ENCODE measurements at places on chromosomes 1 and 21.
A peak's percentile ranks its signal among the peaks of the same experiment; 100 is the strongest.

- DNase-seq, result no peak
Observed at GRCh38 chr1:179128520-179128919, 46.6 kb downstream of the TOR3A start.

- no peak for DNase-seq
Observed at GRCh38 chr1:182484531-182485257, 34.7 kb downstream of the RGSL1 start.

DNA sequence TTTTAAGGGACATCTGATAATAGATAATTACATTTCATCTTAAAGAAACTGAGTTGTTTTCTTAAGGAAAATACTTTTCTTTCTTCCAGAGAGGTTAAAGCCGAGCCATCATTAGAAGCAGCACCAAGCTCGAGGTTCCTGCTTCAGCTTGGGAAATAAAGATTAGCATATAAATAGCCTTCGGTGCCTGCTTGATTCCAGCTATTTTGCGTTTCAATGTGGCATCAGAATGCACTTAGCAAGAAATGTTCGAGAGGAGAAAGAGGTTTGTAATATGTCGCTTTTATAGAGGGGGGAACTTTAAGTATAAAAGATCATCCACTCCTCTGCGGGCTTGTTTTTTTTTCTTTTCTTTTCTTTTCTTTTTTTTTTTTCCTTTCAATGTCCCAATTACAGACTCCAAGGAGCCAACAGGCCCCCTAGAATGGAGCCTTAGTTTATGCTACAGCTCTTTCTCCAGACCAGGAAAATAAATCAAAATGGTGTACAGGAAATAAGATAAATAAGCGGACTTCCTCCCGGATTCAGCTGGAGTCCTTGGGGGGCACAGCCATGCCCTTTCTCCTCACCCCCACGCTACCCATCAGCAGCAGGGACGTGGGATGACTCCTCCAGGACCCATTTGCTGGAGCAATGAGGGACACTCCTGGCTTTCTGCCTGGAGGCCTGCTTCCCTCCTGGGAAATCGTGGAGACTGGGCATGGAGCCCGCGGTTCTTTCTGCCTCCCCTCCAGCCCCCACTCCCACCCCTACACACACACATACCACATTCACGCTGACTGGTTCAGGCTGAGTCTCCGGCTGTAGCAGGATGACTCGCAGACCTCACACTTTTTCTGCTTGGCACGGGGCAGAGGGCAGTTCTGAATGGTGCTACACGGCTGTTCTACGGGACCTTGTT is 131.6 kb downstream of the RRAGC start:
- no peak for DNase-seq

DNA sequence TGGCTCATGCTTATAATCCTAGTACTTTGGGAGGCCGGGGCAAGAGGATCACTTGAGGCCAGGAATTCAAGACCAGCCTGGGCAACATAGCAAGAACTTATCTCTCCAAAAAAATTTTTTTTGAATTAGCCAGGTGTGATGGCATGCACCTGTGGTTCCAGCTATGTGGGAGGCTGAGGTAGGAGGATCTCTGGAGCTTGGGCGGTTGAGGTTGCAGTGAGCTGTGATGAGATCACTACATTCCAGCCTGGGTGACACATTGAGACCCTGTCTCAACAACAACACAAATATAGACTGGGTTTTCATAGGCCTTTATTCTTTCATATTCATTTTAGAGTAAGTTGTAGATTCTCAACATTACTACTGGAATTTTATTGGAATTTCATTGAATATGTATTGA is 12.8 kb downstream of the MED18 start:
- DNase-seq, result no peak

DNA sequence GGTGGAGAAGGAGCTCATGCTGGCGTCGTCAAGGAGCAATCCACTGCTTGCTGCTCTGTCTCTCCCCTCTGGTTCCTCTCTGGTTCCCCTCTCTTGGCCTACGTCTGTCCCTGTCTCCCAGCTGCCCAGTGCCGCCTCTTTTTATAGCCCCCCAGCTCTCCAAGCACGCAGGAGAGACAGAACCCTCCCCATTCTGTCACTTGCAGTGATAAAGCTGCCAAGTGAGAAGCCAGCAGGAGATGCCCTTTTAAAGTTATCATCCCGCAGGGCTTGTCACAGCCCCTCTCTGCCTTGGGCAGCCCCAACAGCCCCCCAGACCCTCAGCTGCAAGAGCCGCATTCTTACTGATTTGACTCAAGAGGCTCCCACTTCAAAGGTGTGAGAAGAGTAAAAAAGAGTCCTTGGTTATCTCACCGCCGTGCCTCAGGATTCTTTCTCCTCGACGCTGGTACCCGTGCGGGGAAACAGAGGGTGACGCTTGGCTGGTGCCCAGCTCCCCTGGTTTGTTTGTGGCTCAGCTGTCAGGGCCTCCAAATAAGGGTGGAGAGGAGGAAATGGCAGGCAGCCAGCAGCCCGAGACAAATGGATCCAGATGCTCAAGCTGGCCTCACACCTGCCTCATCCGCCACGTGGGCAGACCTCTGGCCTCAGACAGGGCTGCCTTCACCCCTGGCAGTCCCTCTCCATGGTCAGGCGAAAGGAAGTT is at the start of gene NPPA:
TSS of gene NPPA (minus strand) at position 117 of the 706 bp plus-strand sequence. CDS start at position 18, 99 bp downstream.
- no peak for DNase-seq

- no peak for DNase-seq
Observed at GRCh38 chr1:156388174-156389137, 19.4 kb downstream of the RHBG start.

DNA sequence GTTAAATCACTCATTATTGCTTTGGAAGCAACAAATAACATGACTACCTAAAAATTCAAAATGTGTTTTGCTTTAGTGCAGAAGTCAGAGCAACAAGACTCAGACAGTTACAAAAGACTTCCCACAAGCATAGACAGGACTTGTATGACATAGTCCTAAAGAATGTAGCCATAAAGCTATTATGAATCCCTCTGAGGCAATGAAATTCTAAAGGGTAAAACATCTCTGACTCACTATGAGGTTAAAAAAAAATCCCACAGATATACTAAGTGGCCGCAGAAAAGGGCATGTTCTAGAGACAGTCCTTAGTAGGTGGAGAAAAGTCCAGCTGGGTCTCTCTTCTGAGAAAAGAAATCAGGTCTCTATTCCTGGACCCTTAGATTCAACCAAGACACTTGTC is 4.9 kb downstream of the PRKAB2 start:
- no peak for DNase-seq

GRCh38 chr21:45091550-45092322 is 17.4 kb downstream of the ADARB1 start:
- DNase-seq, result no peak

DNA sequence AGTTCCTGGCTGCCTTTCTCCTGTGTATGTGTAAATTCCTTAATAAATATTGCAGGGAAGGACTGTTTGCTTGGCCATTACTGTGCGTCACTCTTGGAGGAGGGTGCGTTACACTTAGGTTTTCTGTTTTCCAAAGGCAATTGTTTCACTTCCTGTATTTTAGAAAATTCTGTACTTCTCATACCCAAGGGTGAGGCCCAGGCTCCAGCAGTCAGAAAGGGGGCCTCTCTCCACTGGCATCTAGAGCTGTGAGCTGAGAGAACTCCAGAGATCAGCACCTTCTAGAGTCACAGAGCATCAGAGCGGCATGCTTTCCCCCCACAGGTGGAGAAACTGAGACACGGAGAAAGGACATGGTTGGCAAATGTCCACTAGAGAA is 27.0 kb upstream of the ZFP69B start:
- no peak for DNase-seq

DNA sequence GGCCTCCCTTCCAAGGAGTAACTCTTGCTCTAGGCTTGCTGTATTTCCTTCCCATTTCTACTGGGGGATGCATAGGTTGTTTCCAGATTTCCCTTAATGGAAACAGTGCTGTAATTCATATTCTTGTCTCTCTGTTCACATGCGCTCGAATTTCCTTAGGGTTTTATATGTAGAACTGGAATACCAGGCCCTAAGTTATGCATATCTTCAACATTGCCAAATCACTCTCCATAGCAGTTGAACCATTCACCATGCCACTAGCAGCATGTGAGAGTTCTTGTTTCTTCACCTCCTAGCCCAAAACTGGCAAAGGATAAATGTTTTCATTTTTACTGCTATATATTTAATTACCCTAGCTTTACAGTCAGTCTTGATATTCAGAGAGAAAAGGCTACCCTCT is 12.8 kb downstream of the MAP10 start:
- no peak for DNase-seq

DNA sequence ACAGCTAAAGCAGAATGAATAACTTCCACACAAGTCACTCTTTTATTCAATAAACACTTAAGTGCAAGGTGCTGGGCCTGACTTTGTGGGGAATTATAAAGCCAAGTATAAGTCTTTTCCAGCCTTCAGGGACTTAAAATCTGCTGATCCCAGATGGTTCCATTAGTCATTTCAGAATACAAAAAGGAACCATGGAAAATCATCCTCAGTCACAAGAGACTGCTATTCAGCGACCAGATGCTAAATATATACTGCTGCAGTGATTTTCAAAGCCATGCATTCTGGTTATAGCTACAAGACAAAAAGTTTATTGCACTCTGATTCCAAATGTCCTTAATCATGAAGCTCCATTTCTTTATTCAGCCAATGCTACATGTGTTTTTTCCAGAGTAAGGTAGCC is 25.7 kb downstream of the GLMN start:
- no peak for DNase-seq

DNA sequence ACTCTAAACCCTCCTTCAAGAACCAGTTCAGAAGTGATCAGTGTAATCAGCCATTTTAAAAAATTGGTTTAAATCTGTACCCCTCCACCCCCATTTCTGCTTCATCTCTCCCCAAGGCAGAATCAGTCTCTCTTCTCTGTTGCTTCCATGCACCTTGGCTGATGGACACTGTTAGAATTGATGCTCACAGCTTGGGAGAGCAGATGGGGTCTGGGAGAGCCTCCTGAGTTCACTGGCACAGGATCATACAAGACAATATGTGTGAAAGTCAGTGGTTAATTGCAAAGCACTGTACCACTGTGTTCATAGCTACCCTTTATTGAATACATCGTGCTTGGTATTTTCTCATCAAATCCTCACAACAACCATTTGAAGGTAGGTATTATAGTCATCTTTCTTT is 140.9 kb downstream of the ROR1 start:
- no peak for DNase-seq

- no peak for DNase-seq
Observed at GRCh38 chr1:62052946-62053345, 141.7 kb upstream of the L1TD1 start.

DNA sequence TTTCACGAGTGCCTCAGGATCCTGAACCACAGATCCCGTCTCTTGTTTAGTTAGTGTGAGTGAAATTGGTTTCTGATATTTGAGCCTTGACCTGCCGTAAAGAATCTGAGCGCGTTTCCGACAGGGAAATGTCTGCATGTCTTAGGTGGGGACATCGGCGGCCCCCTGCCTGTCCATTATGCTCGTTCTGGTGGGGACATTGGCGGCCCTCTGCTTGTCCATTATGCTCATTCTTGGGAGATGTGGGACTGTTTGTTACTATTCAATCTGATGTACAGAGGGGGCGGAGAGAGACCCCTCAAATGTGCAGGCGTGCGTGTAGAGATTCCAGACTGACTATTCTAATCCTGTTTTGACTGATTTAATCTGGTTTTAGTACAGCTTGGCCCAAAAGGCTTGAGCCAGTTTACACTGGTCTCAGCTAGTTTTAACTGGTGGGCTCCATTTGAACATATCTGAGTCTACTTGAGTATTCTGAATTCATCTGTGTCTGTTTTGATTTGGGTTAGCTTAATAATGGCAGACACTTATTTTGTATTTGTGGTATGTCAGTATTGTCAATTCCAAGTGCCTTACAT is 6.6 kb upstream of the TINAGL1 start:
- no peak for DNase-seq

GRCh38 chr1:172746091-172746949 is 87.4 kb downstream of the FASLG start:
- peak; percentile 23 for DNase-seq

GRCh38 chr21:37551331-37551992 is 184.9 kb downstream of the DYRK1A start:
- DNase-seq, result no peak

DNA sequence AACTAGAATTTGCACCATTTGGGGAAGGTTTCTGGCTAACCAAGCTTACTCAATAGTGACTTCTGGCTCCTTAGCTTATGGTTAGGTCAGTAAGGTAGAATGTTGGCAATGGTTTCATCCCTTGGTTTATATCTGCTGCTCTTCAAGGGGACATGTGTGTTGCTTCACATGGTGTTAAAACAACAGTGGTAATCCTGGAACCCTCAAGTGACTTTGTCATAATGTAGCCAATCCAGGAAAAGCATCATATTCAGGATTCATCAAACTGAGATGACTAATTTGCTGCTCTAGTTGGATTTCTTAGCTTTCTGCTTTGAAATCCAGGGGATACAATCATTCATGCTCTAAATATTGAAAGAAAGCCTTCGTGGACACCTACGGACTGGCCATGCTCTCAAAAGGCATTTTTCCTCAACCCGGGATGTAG is 108.7 kb downstream of the RGL1 start:
- DNase-seq, result no peak

- DNase-seq, result no peak
Observed at GRCh38 chr1:38776466-38777065, 83.0 kb downstream of the RRAGC start.

DNA sequence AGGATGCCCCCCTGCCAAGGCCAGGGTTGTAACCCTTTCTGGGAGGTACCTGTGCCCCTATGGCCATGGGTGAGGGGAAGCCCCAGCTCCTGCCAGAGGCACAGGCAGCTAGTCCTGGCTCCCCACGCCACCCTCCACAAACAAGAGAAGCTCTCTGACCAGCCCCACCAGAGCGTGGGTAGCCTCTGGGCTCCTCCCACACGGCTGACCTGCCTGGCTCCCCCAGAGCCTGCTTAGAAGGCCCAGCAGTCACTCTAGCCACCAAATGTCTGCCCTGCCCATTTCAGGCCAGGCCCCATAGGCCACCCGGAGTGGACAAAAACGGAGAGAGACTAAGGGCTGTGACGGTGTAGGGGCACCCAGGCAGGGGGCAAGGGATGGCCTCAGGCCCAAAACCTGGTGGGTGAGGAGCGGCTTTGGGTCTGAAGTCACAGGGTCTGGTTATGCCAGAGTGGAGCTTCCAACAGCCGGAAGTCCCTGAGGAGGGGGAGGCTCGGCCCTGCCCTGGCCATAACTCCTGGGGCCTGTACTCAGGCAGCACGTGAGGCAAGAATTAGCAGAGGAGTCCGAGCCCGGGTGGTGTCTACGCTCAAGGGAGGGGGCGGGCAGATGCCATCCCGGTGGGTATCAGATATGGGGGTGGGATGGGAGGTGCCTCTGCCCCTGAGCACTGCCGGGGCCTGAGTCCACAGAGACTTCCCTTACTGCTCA is 155.4 kb downstream of the CASZ1 start:
- DNase-seq, result no peak
